SHP77 (cell line): ENCODE measurements at places on chromosomes 7 and 10.

GRCh38 chr7:24725554-24726241 is 31.6 kb downstream of the GSDME start:
- no peak for DNase-seq

- no peak for DNase-seq
These were observed 255.8 kb downstream of the CREB5 start for GRCh38 chr7:28668085-28668484.

- DNase-seq: no peak
These were observed 304.5 kb downstream of the SDHAF3 start for GRCh38 chr7:97422046-97422445.

DNA sequence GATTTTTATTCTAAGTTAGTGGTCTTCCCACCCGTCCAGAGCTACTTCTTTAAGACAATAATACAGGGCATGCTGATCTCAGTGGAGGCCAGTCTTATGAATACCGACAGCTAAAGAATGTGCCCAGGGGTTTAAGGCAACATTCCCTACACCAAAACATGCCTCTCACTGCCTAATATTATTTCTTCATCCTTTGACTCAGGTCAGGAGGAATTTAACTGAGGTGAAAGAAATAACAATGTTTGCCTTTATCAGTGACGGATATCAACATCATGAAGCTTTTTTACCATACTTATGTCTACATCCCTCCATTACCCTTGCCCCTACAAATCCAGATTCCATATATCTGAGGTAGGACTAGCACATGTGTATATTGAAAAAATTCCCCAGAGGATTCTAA is 33.3 kb upstream of the TES start:
- DNase-seq: no peak
